ENCODE measurements at places on chromosomes 2 and 18. TPM values are rescaled to one million over a fixed set of nuclear protein-coding genes. Genes with fewer than 3 reads are reported as not detected.

GRCh38 chr2:67616749-67617148 is 219.6 kb downstream of the ETAA1 start:
- DNase-seq: no peak

- no peak for DNase-seq
Measured at GRCh38 chr2:105824446-105824845, 79.7 kb downstream of the NCK2 start.

The CCDC141 gene
- 2.8 TPM for total RNA-seq

The EGR4 gene
- not detected for total RNA-seq

The PCGF1 gene
- total RNA-seq: 46.6 TPM

DNA sequence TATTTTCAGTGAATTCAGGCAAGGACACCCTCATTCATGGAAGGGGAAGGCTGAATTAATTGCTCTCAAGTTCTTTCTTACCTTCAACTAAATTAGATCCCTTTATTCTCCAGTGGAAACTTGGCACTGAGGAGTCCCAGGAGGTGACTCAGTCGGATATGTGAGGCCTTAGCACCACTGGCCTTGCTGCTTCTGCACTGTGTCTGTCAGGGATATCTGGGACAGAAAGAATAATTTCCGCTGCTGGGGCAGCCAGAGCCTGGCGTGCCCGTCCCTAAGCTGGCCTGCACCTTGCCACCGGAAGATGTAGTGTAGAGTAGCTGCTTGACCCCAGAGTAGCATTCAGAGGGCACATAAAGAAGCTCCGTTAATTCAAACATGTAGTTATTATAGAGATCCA is 53.4 kb downstream of the LIMS1 start:
- no peak for DNase-seq

The DSG3 gene
- 0.05 TPM for total RNA-seq

The AMER3 gene
- not detected for total RNA-seq

DNA sequence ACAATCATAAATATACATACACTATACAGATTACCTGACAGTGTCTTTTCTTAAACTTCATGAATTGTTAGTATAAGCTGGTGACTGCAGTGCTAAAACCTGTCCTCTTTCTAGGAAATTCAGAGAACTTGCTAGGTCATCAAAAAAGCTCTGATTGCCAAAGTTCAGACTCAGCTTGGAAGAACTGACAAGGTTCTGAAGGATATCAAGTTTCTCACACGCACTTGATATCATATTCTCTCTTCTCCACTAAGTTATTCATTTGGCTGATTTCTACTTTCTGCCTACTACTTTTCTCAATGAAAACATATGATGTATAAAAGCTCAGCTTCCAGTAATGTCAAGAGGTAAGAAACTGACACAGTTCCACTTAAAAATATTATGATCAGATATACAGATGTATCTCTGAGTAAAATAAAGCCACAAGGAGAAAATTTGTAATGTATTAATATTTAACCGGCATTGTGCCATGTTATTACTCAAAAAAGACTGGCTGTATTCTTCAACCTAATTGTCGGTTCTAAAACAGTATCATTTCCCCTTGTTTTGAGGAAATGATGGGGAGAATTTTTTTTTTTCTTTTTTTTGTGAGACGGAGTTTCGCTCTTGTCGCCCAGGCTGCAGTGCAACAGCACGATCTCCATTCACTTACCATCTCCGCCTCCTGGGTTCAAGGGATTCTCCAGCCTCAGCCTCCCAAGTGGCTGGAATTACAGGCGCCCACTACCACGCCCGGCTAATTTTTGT is 2.4 kb downstream of the OSBPL1A start:
- DNase-seq: no peak

The NPPC gene
- total RNA-seq: 0.36 TPM

- DNase-seq: no peak
Measured at GRCh38 chr2:67498931-67499330, 101.8 kb downstream of the ETAA1 start.

GRCh38 chr2:231924889-231925275 is 1.3 kb downstream of the NPPC start:
- DNase-seq: no peak

DNA sequence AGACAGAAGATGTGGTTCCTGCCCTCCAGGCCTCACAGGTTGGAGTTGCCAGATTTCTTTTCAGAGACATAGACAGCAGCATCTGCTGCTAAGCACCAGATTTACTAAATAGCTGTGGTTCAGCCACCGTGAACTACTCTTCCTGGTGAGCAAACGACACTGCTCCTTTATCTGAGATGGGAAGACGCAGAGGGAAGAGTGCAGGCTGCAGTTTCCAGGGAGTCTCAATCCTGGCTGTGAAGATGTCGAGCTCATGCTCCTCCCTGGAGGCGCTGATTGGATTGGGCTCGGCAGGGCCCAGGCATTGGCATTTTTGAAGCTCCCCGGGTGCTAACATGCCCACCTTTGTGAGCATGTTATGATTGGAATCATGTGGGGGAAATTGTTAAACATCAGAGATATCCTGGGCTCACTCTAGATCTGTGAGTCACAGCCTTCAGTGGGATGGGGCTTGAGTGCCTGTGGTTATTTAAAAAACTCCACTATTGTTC is 314.8 kb downstream of the TSN start:
- no peak for DNase-seq

The MOCOS gene
- 38.0 TPM for total RNA-seq

Measured in ureter (tissue), 1 donor.